HT-29 (cell line): ENCODE measurements at places on chromosomes 4 and X.

GRCh38 chr4:22634541-22635181 is 58.1 kb upstream of the GBA3 start:
- no peak for DNase-seq

DNA sequence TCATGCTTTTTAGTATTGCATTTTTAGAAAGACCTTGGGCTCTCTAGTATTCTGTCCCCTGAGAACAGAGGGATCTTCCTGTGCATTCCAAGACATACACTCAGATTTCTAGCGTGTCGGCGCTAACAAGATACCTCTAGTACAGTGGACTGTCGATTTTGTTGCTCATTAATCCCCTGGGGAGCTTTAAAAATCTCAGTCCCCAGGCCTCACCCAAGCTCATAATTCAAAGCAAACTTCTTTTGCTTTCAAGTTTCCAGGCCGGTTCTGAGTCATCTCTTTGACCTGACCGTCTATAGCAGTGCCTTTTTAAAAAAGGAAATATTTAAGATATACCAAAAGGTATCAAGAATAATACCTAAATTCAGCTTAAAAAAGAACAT is 137.0 kb downstream of the AMMECR1 start:
- peak; percentile 26 for DNase-seq

DNA sequence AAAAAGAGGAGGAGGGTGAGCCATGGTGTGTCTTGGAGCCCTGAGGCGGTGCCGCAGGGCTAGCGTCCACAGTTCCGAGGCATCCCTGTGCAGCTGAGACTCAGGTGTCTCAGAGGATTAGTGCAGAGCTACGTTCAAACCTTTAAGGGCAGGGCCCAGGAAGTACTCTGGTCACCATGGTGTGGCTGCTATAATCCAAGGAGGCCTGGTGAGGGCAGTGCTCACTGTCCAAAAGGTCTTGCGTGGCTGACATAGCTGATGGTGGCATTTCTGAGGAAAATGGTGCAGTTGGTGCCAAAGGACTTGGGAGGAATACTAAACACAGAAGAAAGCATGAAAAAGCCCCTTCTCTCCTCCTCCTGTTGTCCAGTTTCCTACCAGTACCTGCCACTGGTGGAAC is 146.9 kb downstream of the DCHS2 start:
- DNase-seq, result peak; percentile 28

- DNase-seq, result no peak
These were observed 1302.5 kb upstream of the TENM3 start for GRCh38 chr4:180940680-180941079.

DNA sequence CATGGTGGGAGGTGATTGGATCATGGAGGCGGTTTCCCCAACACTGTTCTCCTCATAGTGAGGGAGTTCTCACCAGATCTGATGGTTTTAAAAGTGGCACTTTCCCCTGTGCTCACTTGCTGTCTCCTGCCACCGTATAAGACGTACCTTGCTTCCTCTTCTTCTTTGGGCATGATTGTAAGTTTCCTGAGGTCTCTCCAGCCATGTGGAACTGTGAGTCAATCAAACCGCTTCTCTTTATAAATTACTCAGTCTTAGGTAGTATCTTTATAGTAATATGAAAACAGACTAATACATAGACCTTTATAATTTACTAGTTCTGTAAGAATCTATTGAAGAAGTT is 82.5 kb upstream of the PITX2 start:
- no peak for DNase-seq

GRCh38 chrX:118536204-118536603 is 40.6 kb downstream of the DOCK11 start:
- DNase-seq, result no peak

- DNase-seq, result peak; percentile 18
These were observed 42.0 kb upstream of the RBMXL3 start for GRCh38 chrX:115147220-115147619.

- DNase-seq, result no peak
These were observed 542.3 kb upstream of the ADGRL3 start for GRCh38 chr4:60657807-60658206.

- no peak for DNase-seq
These were observed 152.4 kb upstream of the KIT start for GRCh38 chr4:54505362-54505761.

GRCh38 chr4:60034361-60034760 is 1165.8 kb upstream of the ADGRL3 start:
- no peak for DNase-seq

- DNase-seq, result no peak
These were observed 452.1 kb upstream of the RPS6KA3 start for GRCh38 chrX:20718592-20719380.

- no peak for DNase-seq
These were observed 49.9 kb upstream of the CPEB2 start for GRCh38 chr4:14952352-14952751.

- DNase-seq, result no peak
These were observed 80.1 kb downstream of the HS3ST1 start for GRCh38 chr4:11348449-11349088.

DNA sequence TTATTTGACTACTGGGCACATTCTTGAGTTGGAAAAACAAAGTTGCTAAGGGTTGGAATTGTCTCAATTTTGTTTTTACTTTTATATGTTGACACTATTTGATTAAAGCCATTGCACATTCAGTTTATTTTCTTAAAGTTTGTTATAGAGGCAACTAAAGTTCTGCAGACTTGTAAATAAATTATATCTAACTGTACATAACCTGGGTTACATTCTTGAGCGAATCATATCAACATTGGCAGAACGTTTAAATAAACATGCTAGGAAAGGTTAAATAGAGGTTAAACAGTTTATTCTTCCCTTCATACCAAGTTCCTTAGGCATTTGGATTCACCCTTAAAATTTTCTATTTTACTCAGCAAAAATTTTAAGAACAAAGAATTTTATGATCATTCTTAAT is 74.5 kb downstream of the UCHL1 start:
- DNase-seq, result no peak

- no peak for DNase-seq
These were observed 93.2 kb downstream of the FAM13A start for GRCh38 chr4:88963817-88964216.

- no peak for DNase-seq
These were observed 1.0 kb upstream of the MECP2 start for GRCh38 chrX:154098551-154098950.

DNA sequence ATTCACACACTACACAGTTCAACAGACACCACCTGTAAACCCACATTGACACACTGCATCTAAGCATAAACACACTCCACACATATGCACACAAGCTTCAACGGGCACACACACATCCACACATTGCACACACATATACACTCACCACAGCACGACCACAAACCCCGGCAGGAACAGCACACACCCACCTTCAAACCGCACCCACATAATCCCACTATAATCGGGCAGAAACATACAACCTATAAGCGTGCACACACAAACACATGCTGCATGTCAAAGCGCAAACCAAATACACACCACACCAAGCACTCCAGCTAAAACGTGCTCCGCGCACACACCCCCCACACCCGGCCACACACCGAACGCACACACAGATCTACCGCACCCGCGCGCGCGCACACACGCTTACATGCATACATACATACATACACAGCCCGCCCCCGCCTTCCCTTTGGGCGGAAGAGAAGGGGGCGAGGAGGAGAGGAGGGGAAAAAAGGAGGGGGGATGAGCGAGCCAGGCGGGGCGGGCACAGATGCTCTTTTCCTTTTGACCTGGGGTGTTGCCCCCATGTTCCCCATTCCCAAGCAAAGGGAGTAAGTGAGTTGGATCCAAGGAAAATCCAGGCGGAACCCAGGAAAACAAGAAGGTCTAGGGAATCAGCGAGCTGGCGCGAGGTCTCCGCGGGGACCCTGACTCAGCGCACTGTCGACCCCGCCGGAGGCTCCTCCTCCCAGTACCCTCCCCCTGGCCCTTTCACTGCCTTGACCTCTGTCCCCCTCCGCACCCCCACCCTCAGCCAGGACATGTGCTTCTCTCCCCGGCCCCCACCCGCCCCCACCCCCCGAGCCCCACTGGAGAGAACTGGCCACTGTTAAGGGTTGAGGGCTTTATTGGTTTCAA is 9.9 kb downstream of the ARHGAP36 start:
- DNase-seq, result no peak

- no peak for DNase-seq
These were observed at the start of gene CXCR3 for GRCh38 chrX:71618303-71618721. Gene CXCR3, minus strand, starts transcription at chrX:71618511. Its CDS starts 62 bp downstream, at chrX:71618449.

DNA sequence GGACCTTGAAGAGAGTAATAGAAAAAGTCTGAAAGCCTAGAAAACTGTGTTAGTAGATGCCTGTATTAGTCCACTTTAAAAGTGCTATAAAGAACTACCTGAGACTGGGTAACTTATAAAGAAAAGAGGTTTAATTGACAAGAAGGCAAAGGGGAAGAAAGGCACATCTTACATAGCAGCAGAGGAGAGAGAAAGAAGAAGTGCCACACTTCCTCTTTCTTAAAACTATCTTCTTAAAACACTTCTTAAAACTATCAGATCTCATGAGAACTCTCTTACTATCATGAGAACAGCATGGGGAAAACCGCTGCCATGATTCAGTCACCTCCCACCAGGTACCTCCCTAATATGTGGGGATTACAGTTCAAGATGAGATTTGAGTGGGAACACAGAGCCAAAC is 18.8 kb upstream of the COL25A1 start:
- DNase-seq, result no peak

GRCh38 chr4:163815776-163816175 is 321.3 kb downstream of the TMA16 start:
- DNase-seq, result no peak

GRCh38 chrX:50941638-50942037 is 31.1 kb downstream of the BMP15 start:
- DNase-seq, result peak; percentile 12

- DNase-seq, result no peak
These were observed 4.1 kb downstream of the PRIMPOL start for GRCh38 chr4:184653650-184654049.

DNA sequence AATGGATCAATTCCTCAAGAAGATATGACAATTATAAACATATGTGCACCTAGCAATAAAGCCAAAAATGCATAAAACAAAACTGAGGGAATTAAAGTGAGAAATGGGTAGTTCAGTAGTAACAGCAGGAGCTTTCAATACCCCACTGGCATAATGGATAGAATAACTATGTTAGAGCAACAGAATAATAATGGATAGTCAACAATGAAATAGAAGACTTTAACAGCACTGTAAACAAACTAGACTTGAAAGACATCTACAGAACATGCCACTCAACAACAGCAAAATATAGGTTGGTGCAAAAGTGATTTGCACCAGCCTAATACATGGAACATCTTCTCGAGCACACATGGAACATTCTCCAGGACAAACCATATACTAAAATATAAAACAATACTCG is 20.0 kb upstream of the MBNL3 start:
- DNase-seq, result no peak

DNA sequence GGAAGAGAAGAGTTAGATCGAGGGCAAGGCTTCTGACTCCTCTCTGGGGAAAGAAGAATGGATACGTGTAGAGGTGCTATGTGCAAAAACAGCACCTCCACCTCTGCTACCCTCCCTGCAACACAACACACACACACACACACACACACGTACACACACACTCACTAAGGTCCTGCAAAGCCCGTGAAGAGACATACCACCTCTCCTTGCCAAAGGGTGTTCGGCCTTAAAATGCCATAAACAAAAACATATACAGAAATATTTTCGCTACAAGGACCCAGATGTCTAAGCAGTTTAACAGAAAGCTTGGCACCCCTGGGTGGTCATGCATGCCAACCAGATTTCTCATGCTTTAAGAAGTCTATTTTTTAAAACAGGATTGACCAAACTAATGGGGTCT is 1.5 kb downstream of the TIFA start:
- DNase-seq, result peak; percentile 18

- DNase-seq, result no peak
These were observed 255.1 kb upstream of the VEGFC start for GRCh38 chr4:177047851-177048174.
